NCI-H345 (cell line): ENCODE measurements at places on chromosomes 5 and 9.

DNA sequence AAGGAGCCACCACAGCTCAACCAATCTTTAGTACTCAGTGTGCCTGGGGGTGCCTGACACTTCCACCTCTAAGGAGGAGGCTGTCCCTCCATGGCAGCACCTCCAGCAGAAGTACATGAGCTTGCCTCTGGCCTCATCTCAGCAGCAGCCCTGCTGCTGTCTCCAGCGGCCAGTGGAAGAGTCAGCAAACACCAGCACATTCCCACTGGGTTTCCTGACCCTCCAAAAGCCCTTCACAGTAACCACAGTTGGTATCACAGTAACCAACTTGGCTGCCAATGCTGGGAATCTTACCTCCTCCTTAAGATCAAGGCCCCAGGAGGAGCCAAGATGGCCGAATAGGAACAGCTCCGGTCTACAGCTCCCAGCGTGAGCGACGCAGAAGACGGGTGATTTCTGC is 29.4 kb downstream of the FSTL4 start:
- DNase-seq, result no peak

GRCh38 chr5:139985733-139986132 is 57.4 kb downstream of the NRG2 start:
- no peak for DNase-seq

GRCh38 chr5:90398726-90399125 is 10.8 kb downstream of the CETN3 start:
- DNase-seq, result no peak

DNA sequence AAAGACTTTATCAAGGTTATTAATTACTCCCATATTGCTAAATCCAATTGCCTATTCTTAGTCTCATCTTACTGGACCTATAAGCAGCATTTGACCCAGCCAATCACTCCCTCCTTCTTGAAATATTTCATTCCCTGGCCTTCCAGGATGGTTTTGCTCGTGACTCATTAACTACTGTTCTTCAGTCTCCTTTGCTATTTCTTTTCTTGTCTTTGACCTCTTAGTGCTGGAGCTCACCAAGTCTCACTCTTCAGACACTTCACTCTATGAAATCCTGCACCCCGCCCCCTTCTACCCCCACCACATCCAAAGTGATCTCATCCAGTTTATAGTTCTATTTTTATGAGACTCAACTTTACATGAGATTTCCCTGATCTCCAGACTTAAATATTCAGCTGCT is 803.1 kb upstream of the WWC1 start:
- DNase-seq, result no peak

- no peak for DNase-seq
Observed at GRCh38 chr5:41264019-41264418, 50.7 kb upstream of the C6 start.

GRCh38 chr9:79695531-79696175 is 123.9 kb downstream of the TLE4 start:
- DNase-seq, result no peak

DNA sequence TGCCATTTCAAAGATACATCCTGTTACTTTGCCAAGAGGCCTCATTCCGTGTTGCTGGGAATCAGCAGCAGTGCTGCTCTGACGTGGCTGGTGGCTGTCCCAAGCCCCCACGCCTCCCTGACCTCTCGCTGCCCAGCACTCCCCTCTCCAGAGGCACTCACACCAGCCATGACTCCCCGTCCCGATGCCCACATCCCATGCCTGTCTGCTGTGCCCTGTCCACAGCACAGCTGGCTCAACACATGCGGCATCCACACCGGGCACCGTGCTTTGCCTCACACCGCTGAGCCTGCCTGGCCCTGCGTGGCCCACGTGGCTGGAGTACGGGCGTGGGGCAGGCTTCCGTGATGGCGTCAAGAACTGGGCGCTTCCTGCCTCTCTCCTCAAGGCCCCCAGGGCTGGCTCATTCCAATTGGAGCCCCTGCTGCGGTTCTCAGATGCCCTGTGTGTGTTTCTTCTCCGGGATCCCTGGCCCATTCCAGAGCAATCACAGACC is 7.8 kb upstream of the LCN1 start:
- no peak for DNase-seq

GRCh38 chr9:28503573-28503972 is 930.3 kb upstream of the C9orf72 start:
- DNase-seq, result no peak

- DNase-seq, result no peak
Observed at GRCh38 chr5:168654211-168654721, 75.1 kb upstream of the PANK3 start.

- no peak for DNase-seq
Observed at GRCh38 chr5:141997358-141997960, 15.4 kb downstream of the GNPDA1 start.

DNA sequence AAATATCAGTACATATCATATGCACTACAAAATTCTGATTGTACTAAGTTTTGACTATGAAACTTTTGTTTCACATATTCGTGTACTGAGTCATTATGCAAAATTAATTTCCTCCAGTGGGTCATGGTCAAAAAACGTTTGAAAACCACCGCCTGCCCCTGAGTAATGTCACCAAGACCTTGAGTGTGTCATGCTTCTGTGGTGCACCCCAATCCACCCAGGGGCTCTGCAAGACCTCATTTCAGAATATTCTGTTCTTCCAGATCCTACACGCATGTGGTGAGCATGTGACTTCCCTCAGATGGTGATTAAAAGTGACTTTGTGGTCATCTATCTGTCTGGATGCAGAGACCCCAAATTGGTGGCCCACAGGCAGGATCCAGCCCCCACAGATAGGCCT is 31.0 kb downstream of the ABLIM3 start:
- no peak for DNase-seq

DNA sequence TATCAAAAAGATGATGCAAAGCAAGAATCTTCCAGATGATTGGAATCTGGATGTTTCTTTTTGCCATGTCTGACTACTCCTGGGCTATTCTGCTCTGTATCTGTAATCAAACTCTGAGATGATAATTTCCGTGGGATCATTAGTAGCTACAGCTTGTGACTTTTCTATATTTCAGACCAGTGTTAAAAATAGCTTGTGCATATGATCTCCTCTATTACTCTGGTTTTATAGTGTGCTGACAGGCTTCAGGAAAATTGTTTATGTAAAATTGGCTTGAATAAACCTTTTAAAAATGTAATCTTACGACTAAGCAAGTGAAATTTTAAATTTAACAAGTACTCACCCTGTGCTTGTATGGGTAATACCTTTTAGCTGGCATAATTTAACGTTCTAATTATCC is 40.4 kb downstream of the NAA35 start:
- DNase-seq, result no peak

DNA sequence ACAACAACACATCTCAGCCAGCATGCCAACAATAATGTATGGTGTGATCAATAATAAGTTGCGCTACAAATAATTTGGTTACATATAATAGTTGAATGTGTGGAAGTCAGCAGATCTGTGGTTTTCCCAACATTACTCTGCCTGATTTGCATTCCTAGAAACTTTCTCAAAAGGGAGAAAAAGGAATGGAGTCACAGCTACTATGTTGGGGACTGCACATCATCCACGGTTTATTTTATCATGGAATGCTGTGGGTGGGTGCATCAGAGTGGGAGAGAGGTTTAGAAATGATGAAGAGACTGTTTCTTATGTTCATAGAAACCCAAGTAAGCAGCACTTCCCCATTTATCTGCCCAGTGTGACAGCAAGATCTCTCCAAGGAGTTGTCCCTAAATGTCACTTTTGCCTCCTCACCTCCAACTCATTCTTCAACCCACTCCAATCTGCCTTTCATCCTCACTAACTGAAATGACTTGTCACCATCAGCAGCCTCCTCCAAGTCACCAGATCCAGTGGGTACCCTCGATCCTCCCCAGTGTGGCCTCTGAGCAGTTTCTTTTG is 2.8 kb upstream of the SPOCK1 start:
- DNase-seq, result no peak

- DNase-seq, result no peak
Observed at GRCh38 chr5:29790281-29790680, 1403.2 kb upstream of the CDH6 start.
